NCI-H510A treated with DMSO at 0.1 percent for 48 hours (cell line): ENCODE measurements at places on chromosomes 4 and X.

- no peak for DNase-seq
Measured at GRCh38 chrX:111035991-111036390, 60.0 kb upstream of the PAK3 start.

- DNase-seq, result peak; percentile 44
Measured at GRCh38 chr4:19684084-19684483, 567.6 kb upstream of the SLIT2 start.

DNA sequence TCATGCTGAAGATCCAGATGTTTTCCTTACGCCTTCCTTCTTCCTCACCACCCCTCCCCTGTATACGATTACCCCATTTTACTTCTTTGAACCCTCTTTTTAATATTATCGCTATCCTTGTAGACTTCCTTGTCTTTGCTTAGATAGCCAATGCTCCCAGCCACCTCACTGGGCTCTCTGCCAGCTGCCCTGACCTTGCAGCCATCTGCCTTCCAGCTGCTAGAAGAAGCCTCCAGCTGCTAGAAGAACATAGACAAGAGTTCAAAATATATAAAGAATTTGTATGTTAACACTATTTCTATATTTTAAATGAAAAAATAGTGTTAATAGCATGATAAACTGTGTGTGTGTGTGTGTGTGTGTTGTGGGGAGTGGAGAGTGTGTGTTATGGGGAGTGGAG, 374.7 kb downstream of the ANKRD50 start:
- peak; percentile 42 for DNase-seq

DNA sequence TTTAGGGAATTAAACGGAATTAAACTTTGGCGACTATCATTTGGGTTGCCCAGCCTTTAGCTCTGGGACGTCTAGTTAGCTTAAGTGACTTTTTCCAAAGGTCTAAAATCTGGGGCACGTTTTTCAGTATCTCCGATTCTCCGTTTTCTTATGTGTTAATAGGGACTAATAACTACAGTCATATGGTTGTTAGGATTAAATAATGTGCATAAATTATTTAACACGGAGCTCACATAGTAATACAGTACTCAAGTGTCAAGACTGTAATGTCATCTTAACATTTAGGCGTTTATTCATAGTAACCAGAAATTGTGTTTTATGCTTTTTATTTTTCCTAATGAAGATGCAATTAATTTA, 466 bp upstream of the CCNA2 start:
- no peak for DNase-seq

- DNase-seq, result peak; percentile 57
Measured at GRCh38 chr4:57078685-57079521, 31.3 kb downstream of the IGFBP7 start.

DNA sequence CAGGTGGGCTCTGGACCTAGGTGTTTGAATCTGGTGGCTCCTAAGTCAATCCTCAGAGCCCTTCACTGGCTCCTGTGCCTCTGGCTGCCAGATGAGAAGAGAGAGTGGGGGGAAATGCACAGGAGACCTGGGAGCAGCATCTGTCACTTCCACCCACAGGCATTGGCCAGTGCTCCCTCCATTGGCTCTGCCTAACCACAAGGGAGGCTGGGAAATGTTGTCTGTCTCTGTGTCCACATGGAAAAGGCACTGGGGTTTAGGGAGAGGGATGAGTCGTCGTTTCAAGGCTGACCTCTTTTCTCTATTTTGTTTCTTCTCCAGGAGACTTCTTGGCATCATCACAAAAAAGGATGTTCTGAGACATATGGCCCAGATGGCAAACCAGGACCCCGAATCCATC, 76.4 kb downstream of the CLCN4 start:
- DNase-seq, result no peak

GRCh38 chr4:40058854-40059253, 2.2 kb downstream of the N4BP2 start:
- no peak for DNase-seq

GRCh38 chr4:169846396-169846795, 88.7 kb upstream of the HPF1 start:
- no peak for DNase-seq

- DNase-seq, result no peak
Measured at GRCh38 chrX:109619771-109620170, 5.2 kb downstream of the KCNE5 start.

DNA sequence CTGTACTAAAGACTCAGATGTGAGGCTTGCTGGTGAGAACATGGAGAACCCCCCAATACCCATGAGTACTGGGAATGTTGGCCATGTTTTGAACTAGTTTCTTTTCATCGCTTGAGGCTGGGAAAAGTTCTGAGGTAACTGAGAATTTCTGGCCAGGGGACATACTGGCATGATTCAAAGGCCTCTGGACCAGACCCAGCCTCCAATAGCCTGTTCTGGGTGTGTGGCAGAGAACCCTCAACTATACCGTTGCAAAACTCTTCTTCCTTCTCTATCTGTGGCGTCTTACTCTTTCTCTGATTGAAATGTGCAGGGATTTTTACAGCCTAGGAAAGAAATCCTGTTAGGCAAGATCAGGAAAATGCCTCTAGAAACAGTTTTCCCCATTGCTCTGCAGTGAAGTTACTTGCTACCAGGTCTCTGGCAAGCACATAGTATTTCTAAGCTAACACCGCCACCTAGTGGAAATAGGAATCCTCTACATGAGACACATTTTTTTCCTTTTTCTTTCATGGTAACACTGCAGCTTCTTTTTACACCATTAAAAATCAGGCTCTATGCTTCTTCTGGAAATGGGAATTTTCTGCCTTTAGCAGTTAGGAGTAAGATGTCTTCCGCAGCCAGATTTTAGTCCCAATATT, 170.7 kb upstream of the ZCCHC13 start:
- peak; percentile 32 for DNase-seq

DNA sequence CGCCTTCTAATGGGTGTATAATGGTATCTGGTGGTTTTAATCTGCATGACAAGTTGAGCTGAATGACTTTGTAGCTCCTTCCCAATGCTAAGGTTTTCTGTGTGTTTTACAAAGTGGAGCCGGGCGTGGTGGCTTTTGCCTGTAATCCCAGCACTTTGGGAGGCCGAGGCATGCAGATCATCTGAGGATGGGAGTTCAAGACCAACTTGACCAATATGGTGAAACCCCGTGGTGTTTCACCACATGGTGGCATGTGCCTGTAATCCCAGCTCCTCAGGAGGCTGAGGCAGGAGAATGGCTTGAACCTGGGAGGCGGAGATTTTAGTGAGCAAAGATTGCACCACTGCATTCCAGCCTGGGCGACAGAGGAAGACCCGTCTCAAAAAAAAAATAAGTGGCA, 28.9 kb downstream of the ARFIP1 start:
- DNase-seq, result no peak

GRCh38 chrX:34658326-34658725, 1.2 kb upstream of the TMEM47 start:
- no peak for DNase-seq

DNA sequence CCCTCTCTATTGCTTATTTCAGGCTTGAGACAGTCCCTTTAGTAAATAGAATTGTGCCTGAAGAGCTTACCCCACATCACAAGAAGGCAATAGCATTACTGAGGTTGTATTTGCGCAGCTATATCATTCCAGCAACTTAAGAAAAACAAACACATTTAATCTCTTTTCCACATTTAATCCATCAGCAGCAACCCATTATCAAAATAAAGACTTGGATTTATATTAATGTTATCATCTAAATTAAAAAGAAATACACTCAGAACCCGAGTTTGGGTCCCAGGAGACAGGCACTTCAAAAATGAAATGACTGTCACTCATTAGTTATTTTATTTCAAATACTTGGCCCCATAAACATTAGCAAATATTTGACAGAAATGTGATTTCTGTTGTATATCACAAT, 10.4 kb downstream of the TFDP3 start:
- no peak for DNase-seq
